ENCODE measurements at places on chromosomes 6 and 20. TPM values are rescaled to one million over a fixed set of nuclear protein-coding genes. Genes with fewer than 3 reads are reported as not detected.

- peak; percentile 67 for DNase-seq
Measured at GRCh38 chr6:125918681-125919566, 37.6 kb upstream of the HINT3 start.

GRCh38 chr6:148693882-148694484 lies 52.8 kb upstream of the UST start:
- no peak for DNase-seq

DNA sequence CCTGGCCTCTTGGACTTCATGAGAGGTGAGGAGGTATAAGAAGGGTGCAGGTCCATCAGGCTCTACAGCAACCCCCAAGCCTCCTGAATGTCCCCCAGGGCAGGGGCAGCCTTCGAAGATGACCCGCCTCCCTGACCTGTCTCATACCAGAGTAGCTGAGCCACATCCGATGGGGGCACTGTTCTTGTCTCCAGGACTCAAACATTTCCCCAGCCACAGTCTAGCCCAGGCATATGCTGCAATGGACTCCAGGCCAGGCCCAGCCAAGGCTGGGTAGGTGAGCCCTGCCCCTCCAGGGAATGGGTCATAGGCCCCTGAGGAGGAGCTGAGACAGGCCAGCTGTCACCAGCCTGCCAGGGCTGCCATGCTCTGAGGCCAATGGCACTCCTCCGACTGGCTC lies 65.3 kb downstream of the BANF2 start:
- no peak for DNase-seq

DNA sequence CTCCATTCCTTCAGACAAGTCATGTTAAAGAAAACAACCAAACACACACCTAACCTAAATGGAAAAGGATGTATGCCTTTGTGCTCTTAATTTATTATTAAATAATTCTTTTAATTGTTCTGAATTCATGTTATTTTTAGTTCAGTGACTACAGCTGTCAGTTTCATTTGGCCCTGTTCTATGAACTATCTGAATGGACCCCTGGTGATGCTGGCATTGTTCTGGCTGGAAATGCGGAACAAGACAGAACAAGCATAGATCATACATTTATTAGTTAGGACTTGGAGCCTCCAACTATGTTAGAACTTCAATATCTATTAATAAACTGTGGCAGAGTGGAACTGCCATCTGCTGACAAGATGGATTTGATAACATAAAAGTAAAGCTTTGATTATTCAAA lies 5.7 kb downstream of the MAP3K7 start:
- DNase-seq, result no peak

DNA sequence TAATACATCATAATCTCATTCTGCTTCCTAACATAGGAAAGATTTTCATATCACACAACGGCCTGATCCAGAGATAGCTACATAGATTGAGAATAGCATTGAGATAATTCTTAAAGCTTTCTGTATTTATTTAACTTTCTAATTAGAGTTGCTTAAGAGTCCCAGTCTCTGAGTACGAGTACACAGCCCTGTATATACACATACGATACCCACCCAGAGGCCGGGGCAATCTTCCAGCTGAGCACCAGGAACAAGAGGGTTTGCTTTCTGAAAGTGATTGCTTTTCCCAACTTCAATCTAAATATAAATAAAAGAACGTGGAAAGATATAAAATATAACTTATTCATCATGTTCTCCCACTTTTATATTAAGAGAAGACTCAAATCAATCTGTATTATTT lies 313.8 kb downstream of the COL12A1 start:
- DNase-seq, result no peak

Gene SPATS1
- total RNA-seq, result not detected

Gene SLC52A3
- not detected for total RNA-seq

Gene SMLR1
- not detected for total RNA-seq

DNA sequence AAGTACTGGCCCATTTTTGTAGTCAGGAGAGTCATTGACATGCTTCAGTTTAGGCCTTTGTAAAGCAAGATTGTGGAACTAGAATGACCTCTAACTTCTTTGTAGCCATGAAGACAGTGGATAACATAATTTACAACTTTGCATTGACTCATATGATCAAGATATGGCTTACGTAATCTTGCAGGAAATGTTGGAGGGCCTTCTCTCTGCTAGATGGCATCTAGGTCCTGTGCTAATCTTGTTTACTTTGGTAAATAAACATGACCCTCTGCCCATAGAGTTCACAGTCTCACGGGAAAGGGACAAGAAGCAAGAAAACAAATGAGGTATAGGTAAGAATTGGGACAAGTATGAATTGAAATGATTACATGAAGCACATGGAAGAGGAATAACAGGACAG lies 355.2 kb upstream of the ARID1B start:
- no peak for DNase-seq

DNA sequence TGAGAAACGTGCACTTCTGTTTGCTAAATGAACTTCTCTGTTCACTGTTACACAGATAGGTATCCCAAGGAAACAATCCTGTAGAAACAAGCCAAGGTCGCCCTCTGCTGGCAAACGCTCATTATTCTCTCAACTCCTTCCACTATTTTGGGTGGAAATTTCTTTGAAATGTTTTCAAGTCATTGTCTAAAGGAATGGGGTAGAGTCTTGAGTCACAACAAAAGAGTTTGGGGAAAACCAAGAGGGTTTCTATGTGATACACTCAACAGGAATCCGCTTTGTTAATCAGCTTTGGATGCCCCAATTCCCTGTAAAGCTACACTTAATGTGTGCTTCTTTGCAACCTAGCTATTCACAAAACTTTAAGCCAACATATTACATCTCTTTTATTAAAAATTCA lies 4.6 kb upstream of the RAE1 start:
- peak; percentile 87 for DNase-seq

Gene SPACA1
- total RNA-seq, result not detected

DNA sequence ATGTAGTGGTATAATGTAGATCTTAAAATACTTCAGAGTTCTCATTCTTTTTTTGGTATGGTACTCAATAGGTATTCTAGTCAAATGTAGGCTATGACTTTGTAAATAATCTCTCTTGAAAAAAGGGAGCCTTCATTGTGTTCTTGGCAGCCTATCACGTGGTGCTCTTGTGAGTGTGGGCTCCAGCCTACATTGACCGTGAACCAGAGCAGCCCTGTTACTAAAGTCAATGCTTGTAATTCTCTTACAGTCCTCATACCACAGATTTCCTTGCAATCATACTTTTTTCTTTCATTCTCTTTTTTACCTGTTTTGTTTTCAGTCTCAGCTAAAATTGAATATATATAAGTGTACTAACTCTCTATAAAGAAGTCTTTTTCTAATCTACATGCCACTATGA lies 31.1 kb downstream of the ARID1B start:
- no peak for DNase-seq

DNA sequence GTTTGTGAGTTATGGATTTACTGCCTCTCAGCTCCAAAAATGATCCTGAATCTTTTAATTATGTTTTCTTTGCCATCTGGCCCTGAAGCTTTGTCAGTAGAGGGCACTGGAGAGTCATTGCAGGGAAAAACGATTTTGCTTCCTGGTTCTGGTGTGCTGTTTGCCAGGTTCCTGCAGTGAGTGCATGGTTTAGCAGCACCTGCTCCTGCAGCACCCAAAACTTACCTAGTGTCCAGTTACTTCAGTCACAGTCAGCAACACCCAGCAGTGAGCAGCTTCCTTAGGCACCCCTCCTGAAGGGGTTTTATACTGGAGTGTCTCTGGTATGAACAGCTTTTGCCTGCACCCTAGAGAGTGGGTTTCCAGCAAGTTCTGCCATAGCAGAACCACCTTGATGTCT lies 6.0 kb upstream of the TRIM26 start:
- peak; percentile 71 for DNase-seq

DNA sequence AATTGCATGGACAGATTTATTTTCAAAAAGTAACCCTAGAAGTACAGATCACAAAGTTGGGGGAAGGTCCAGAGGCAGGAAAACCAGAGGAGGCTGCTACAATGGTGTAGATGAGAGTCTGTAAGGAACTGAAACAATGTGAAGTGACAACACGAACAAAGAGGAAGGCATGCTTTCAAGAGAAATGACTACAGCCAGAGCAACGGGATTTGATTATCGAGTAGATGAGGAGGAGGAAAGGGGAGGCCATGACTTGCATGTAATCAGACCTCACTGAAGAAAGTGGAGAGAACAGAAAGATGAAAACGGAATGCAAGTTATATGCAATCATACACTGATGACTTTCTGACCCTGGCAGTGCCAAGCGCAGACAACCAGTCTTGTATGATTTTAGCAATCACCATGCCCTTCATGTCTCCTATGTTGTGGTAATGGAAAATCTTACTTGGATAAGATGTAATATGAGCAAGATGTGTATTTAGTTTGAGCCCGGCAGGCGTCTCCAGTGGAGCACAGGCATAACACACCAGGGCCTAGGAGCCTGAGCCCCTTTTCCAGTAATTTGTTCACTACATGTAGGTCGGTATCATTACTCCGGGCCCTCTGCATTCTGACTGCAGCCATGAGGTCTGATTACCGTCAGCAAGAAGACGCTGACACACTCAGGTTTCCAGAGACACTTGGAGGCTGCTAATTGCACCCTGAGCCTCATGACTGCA lies 34.0 kb upstream of the FAM83C start:
- no peak for DNase-seq

GRCh38 chr20:1945134-1945618 lies 48.7 kb downstream of the PDYN start:
- no peak for DNase-seq

Gene OOEP
- not detected for total RNA-seq

Gene PPIL4
- 20.8 TPM for total RNA-seq

Gene SLC17A3
- not detected for total RNA-seq

Gene SLC16A10
- 12.2 TPM for total RNA-seq

- DNase-seq, result no peak
Measured at GRCh38 chr20:25355011-25355595, 35.5 kb downstream of the ABHD12 start.

DNA sequence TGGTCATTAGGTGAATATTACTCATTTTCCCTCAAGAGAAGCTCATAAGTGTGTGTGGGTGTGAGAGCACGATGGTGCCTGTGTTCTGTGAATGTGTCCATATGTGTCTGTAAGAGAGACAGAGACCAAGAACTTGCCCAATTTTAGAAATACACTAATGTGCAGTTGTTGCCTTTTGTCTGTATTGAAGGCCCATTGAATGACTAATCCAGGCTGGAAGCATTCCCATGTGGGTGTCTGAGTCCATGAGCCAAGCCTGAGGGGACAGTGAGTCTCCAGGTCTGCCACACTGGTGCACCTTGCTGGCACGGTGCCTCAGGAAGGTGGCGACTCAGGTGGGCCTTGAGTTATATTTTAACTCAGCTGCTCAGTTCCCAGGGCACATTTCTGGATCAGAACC lies 25.5 kb upstream of the ASXL1 start:
- DNase-seq, result peak; percentile 25

- peak; percentile 7 for DNase-seq
Measured at GRCh38 chr20:38001981-38002380, 31.3 kb downstream of the TTI1 start.

Gene LY6G6C
- not detected for total RNA-seq

DNA sequence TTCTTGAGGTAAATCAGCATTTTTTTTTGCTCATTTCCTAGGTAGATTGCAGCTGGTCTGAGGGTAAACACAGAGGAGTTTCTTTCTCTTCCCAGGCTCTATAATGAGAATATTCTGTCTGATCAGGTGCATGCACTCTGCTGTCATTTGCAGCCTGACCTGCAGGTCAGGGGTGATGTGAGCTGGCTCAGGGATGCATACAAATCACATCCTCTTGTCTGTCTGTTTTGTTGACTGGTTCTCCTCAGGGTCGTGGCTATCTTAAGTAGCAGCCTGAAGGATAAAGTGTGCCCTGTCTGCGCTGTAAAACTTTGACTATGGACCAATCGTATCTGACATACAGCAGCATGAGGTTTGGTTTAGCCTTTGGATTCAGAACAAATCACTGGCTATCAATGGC lies 183.4 kb upstream of the POU3F2 start:
- no peak for DNase-seq

GRCh38 chr6:78505178-78505577 lies 362.2 kb upstream of the IRAK1BP1 start:
- no peak for DNase-seq

DNA sequence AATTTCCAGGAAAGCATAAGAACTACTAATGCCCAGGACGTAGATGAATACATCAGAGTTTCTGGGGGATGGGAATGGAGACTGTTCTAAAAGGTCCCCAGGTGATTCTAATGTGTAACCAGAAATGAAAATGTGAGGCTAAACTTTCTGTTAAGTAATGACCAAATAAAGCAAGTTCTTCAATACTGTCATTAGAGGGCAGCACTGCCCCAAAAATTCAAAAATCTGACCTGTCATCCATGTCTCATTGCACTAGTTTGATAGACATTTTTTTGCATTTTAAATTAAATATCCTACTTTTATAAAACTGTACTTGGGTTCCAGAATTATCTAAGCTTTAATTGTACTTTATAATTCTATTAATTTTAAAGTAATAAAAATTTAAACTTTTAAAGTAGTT lies 94.9 kb downstream of the RFX6 start:
- peak; percentile 43 for DNase-seq

DNA sequence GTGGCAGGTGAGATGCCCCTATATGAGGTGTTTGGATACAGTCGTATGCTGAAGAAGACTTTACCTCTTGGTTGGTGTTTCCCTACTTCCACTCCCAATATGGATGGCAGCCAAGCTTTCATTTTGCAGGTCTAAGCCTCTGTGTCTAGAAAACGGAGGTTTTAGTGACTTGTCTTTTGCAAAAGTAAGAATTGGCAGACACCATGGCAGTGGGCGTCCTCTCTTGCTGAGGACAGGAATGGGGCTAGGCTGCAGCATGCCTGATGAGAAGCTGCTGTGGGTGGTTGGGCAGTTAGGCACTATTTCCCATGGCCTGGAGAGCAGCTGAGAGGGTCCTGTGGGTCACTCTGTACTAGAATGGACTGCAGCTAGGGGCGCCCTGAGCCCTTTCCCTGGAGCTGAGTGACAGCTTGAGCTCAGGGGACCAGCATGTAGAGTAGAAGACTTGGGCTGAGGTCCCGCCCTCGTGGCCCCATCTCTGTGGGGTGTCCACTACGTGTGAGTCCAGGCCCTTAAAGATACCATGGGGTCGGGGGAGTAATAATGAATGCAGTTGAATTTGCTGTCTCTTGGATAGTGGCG lies 127.4 kb downstream of the CDH26 start:
- no peak for DNase-seq

Gene DNMT3B
- 2.9 TPM for total RNA-seq

- DNase-seq, result no peak
Measured at GRCh38 chr20:49792006-49792405, 20.6 kb upstream of the SLC9A8 start.

GRCh38 chr6:150198532-150198931 lies 55.7 kb downstream of the PPP1R14C start:
- no peak for DNase-seq

Gene SLC17A2
- not detected for total RNA-seq

DNA sequence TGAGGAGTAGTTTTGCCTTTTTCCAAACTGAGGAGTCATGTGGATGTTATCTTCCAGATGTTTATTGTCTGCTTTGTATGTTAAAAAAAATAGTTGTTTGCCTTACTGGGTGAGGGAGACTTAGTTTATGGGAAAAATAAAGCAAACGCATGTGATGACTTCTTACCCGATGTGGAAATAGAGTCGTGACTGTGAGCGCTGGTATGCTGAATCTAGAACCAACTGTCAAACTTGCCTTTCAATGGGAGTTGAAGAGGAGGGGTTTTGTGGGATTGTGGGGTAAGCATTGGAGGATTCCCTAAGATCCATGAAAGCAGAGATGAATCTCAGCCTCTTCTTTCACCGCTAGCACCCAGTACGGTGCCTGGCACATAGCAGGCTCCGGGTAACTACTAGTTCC lies 5.3 kb downstream of the DCBLD1 start:
- DNase-seq, result no peak

Data from activated CD8-positive, alpha-beta T cell treated with anti-CD3 and anti-CD28 coated beads for 36 hours (primary cell).